ENCODE measurements at places on chromosomes 6 and 20.

DNA sequence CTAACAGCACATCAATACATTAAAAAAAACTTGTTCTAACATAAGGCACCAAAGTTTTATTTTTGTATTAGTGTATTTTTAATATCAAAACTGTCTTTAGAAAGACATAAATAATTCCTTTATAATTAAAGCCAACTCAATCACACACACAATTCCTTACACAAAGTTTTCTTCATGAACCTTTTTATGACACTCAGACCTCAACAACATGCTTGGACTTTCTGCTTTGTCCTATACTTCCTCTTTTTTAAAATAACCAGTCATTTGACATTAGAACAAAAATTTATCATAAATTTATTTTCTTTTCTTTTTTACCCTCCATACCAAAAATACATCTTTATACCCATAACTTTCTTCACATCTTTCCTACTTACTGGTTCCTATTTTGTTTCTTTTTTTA is 292.0 kb upstream of the ARID1B start:
- DNase-seq = no peak

DNA sequence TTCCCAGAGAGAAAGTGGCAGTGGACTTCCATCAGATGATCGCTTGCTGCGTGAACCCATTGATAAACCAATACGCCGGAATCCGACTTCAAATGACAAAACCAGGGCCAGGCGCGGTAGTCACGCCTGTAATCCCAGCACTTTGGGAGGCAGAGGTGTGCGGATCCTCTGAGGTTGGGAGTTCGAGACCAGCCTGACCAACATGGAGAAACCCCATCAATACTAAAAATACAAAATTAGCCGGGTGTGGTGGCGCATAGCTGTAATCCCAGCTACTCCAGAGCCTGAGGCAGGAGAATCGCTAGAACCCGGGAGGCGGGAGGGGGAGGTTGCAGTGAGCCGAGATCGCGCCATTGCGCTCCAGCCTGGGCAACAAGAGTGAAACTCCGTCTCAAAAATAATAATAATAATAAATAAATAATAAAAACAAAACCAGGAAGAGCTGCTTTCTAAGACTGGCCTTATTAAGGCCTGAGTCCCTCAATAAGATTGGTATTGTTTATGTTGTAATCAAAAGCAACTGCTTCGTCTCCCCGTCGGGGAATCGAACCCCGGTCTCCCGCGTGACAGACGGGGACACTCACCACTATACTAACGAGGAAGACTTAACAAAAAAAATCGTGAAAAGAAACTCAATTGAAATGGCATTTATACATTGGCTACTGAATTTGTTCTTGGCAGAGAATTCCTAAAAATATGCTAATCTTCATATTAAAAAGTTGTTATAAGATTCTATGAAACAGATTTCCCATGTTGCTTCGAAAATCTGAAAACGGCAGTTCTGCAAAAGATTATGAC is 110.2 kb upstream of the ZNF184 start:
- DNase-seq = no peak

DNA sequence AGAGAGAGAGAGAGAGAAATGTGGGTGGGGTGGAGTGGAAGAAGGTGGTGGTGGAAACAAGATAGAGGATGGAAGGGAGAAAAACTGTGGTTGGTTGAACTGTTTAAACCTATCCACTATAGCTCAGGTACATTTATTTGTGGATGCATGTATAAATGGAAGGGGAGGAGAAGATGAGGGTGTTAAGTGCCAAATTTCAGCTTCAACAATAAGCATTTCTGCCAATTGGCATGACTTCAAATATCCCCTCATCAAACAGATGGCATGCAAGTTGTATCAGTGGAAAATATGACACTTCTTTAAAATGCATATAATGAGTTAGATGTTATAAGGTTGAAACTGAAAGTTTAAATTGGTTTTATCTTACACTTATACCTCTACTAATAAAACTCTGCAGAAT is 216.1 kb downstream of the LMBRD1 start:
- no peak for DNase-seq

- no peak for DNase-seq
Observed at GRCh38 chr6:81465859-81466258, 286.6 kb downstream of the TENT5A start.

DNA sequence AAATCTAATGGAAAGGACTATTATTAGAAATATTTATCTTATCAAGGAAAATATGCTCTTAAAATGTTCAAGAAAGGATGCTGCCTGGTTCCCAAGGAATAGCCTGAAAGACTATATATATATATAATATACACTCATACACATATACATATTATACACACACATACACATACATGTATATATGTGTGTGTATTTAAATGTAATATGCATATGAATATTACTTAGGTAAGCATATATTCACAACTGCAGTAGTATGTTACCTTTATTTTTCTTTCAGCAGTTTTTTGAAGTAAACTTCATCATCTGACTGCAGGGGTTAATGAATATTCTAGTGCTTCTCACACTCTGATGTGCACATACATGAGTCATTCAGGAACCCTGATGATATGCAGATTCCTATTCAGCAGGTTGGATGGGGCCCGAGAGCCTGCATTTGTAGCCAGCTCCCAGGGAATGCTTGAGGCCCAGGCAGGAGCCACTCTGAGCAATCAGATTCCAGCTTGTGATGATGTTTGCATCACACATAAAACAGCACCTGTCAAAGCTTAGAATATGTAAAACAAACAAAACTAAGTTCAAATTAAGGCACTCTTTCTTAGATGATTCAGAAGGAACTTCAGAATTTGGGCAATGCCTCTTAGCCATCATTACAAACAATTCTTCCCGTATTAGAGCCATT is 16.1 kb downstream of the MYLK4 start:
- DNase-seq = no peak

GRCh38 chr6:14068133-14068532 is 49.4 kb upstream of the CD83 start:
- no peak for DNase-seq

- no peak for DNase-seq
Observed at GRCh38 chr20:1810926-1811620, 84.1 kb upstream of the SIRPA start.

- no peak for DNase-seq
Observed at GRCh38 chr20:38935967-38936407, 9.8 kb downstream of the FAM83D start.

- no peak for DNase-seq
Observed at GRCh38 chr6:4577406-4577805, 198.8 kb upstream of the CDYL start.

DNA sequence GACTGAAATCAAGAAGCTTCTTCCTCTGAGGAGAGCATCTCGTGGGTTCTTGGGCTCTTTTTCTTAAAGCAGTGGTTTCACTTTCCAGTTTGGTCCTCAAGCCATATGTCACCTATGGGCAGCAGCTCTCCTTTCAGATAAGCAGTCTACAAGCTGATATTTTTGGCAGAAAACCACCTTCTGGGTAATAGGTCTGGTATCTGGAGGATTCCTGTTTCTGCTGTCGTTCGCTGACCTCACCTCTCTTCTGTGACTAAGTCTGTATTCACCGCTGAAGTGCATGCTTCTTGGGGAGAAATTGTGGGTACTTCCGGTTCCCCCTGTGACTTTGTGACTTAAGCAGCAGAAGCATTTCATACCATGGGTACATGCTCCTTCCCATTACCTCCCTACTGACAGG is 193.6 kb downstream of the EDN1 start:
- DNase-seq = no peak

- DNase-seq = no peak
Observed at GRCh38 chr20:57438552-57438951, 47.4 kb downstream of the RBM38 start.

GRCh38 chr20:41643504-41643938 is 25.3 kb upstream of the CHD6 start:
- DNase-seq = no peak

- DNase-seq = no peak
Observed at GRCh38 chr6:108156938-108157233, 8.9 kb upstream of the NR2E1 start.

DNA sequence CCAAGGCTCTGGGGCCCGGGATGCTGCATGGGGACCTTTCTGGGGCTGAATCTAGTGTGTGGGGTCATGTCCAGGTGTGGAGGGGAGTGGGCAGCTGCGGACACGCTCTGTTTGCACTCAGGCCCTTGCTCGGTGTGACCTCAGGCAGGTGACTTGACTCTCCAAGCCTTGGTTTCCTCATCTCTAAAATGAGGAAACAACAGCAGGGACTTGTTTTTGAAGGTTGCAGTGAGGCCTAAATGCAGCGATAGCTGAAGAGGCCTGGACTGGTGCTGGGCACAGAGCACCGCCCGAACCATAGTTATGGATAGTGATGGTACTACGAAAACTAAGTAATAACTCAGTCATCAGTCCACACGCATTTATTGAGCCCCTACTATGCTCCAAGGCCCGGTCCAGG is 91.8 kb downstream of the NOL4L start:
- no peak for DNase-seq

GRCh38 chr20:5400164-5400762 is 83.5 kb upstream of the PROKR2 start:
- DNase-seq = no peak

DNA sequence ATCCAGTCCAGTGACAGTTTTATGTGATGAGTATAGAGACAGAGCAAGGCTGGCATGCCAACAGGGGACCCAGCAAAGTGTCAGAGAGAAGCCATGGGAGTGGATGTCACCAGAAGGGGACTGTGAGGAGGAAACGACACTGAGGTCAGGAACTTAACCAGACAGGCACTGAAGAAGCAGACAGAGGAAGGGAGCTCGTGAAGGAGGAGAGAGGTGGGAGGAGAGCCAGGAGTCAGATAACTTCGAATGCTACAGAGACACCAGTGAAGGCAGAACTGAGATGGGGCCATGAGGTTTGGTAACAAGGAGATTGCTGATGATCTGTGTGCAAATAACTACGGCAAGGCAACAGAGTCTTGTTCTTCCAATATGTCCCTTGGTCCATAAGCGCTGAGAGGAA is 211.1 kb upstream of the FOXA2 start:
- DNase-seq = no peak

DNA sequence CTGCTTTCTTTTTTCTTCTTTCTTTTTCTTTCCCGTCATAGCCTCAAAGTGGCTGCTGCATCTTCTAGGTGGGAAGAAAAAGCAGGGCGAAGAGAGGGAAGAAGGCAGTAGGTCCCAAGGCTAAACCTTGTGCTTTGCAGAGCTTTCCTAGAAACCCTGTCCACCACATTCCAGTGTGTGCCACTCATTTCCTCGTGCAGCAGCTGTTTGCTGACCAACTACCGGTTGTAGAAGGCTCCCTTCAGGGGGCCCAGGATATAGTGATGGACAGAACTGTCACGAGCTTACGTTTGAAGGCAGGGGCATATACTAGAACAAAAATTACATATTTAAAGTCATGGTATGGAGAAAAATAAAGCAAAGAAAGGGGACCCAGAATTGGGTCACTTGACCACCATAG is 103.0 kb downstream of the SASH1 start:
- no peak for DNase-seq

GRCh38 chr20:58619864-58620431 is 31.1 kb upstream of the STX16 start:
- no peak for DNase-seq

DNA sequence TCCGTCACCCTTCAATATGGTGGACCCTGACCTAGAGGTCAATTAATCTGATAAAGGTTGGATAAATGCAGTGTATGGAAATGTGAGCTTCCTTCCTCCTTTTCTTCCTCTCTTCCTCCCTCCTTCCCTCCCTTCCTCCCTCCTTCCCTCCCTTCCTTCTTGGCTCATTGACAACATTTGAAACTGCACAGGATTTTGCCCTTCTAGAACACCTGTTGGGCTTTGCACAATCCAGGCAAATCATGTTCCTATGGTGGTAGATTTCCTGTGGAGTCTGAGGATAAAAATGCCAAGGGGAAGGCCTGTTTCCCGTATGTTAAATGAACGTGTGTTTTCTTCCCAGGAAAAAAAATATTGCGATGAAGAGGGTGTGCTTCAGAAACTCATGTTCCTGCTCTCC is 642.8 kb downstream of the EPM2A start:
- no peak for DNase-seq

GRCh38 chr20:891706-892080 is 24.4 kb downstream of the ANGPT4 start:
- no peak for DNase-seq

- DNase-seq = no peak
Observed at GRCh38 chr6:129793447-129793846, 67.7 kb downstream of the TMEM244 start.

DNA sequence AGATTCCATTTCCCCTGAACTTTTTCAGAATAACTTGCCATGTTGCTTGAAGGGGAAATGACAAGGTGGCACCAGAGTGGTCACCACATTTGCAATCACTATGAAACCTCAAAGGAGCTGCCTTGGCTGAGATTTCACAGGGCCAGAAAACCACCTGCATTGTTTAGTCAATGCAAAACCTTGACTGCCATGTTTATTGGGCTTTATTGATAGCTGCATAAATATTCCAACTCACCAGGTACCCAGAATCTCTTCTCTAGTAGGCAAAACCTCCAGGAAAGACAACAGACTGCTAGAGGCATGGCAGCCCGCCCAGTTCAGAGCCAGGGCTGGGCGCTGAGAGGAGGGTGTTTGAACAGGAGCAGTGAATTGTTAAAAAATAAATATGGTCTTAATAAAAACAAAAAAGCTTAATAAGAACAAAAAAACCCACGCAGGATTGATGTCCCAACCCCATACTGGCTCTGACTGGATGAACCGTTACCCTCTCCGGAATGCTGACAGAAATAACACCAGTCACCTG is 375.6 kb downstream of the ZFAND3 start:
- no peak for DNase-seq
